ENCODE measurements at places on chromosomes 1 and 21.

DNA sequence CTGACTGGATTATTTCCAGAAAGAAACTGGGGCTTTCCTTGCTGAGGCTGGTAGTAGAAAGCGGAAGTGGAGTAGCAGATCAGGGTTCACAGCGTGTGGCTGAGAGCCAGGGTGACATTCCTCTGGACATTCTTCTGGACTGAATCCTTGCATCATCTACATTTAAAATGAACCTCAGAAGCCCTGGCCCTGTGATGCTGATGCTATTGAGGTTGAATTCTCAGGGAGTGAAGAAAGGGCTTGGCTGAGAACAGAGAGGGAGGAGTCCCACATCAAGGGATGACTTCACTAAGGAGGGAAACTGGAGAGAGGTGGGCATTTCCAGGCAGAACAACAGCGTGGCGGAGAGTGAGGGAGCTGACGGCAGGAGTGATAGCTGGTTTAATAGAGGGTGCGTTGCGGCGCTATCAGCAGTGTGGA lies 102.3 kb upstream of the LMO4 start:
- DNase-seq = peak; percentile 71

DNA sequence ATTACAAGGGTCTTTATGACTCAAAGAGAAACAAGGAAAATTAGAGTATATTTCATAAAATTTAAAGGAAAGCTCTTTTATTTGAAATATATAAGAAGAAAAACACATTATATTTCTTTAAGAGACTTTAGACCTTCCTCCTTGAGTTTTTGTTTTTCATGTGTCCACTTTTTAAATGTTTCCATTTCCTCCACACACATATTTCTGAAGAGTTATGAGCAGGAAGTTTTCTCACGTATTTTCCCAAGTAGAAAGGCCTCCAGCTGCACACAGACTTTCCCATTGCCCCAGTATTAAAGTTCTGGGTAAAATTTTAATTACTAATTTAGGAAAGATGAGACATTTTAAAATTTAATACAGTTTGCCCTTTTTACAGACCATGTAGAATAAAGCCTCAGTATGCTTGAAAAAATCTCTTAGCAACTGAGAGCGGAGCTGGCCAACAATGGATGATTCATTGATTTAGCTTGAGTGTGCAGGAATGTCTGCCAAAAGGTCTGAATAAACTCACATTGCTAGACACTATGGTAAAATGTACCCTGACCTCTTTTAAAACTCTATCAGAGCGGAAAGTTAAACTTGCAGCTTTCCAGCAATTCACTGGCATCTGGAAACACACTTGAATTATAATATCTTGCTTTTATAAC lies 57.9 kb downstream of the DDAH1 start:
- peak; percentile 77 for DNase-seq

DNA sequence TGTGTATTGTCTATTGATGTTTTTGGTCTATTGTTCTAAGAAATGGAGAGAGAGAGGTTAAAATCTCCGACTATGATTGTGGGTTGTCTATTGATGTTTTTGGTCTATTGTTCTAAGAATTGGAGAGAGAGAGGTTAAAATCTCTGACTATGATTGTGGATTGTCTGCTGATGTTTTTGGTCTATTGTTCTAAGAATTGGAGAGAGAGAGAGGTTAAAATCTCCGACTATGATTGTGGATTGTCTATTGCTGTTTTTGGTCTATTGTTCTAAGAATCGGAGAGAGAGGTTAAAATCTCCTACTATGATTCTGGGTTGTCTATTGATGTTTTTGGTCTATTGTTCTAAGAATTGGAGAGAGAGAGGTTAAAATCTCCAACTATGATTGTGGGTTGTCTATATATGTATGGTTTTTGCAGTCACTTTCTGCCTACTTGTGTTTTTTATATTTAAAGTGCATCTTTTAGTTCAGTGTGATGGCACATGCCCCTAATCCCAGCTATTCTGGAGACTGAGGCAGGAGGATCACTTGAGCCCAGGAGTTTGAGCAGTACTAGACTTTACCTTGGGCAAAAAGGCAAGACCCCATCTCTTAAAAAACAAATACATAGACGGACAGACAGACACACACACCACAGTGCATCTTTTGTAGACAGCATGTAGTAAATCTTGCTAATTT lies 16.2 kb downstream of the C1orf159 start:
- DNase-seq = no peak

DNA sequence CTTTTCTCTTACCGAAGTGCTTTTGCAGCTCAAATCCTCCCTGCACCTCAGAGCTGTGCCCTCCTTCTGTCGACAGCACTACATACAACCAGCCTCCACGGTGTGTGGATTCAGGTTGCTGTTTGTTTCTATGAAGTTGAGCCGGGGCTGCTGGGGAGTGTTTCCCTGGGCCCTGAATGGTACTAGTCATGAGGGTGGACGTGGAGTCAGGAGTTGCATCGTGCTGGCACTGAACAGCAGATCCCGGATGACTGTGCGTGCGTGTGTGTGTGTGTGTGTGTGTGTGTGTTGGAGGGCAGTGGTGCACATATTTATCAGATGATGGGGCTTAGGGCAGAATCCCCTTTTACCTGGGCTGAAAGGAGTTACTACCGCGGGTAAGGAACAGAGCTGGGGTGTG lies 47.0 kb downstream of the ACTL8 start:
- no peak for DNase-seq

- DNase-seq = no peak
Measured at GRCh38 chr1:235867903-235868469, 1.3 kb upstream of the LYST start.

DNA sequence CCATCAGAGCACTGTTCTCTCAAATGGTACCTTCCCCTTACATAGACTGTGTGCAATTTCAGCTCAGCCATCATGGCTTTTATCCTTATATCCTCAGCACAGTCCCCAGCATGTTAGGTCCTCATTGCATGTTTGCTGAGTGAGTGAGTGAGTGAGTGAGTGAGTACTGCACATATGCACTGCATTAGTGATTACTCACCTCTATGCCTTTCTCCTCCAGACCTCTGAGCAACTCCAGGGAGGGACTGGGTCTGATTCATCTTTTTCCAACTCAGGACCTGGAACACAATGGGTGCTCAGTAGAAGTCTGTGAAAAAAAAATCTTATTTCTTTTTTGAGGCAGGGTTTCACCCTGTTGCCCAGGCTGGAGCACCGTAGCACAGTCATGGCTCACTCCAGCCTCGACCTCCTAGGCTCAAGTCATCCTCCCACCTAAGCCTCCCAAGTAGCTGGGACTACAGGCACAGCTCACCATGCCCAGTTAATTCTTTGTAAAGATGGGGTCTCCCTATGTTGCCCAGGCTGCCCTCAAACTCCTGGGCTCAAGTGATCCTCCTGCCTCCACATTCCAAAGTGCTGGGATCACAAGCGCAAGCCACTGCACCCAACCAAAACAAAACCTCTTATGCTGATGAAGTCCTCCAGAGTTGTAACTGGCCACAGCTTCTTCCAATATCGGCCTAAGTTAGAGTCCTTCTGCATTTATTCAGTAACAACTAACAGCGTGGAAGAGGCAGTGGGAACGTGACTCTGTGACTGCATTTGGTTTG lies 23.7 kb downstream of the RNU5D-1 start:
- no peak for DNase-seq

- no peak for DNase-seq
Measured at GRCh38 chr21:41640748-41641509, 125.9 kb downstream of the RIPK4 start.

DNA sequence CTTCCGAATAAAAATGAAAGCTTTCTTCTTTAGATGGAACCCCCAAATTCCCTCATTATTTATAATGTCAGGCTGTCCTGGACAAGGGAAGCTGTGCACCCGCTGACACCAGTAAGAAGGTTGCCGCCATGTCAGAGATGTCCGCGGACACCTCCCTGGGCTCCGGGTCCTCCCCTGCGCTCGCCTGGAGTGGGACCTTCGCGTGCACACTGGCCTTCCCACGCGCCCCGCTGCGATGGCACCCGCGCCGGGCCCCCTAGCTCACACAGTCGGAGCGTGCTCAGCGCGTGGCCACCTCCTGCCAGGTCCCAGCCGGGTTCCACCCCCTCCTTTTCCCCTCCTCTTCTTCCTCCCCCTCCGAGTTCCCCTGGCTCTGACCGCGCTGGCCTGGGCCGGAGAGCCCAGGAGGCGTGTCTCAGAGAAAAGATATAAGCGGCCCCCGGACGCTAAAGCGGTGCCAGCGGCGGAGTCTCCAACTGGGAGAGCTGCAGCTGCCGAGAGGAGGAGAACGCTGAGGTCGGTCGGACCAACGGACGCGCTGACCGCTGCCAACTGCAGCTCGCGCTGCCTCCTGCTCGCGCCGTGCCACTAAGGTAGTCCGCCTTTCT lies at the start of gene G0S2:
Gene G0S2 (plus strand): TSS at position 456 of the 608 bp plus-strand sequence. CDS start 273 bp downstream, outside the sequence.
- peak; percentile 83 for DNase-seq

GRCh38 chr1:208314431-208314830 lies 70.2 kb upstream of the PLXNA2 start:
- no peak for DNase-seq

- no peak for DNase-seq
Measured at GRCh38 chr1:182791281-182792179, 2.0 kb downstream of the NPL start.

DNA sequence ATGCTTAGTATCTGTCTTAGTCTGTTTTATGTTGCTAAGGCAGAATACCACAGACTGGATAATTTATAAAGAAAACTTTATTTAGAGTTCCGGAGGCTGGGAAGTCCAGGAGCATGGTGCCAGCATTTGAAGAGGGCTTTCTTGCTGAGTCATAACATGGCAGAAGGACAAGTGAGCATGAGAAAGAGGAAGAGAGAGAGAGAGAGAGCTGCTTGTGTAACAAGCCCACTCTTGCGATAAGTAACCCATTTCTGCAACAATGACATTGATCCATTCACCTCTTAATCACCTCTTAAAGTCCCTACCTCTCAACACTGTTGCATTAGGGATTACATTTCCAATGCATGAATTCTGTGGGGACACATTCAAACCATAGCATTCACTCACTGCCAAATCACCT lies 11.7 kb upstream of the MYOCOS start:
- DNase-seq = no peak

- no peak for DNase-seq
Measured at GRCh38 chr1:159821171-159821867, 5.4 kb upstream of the SLAMF8 start.

DNA sequence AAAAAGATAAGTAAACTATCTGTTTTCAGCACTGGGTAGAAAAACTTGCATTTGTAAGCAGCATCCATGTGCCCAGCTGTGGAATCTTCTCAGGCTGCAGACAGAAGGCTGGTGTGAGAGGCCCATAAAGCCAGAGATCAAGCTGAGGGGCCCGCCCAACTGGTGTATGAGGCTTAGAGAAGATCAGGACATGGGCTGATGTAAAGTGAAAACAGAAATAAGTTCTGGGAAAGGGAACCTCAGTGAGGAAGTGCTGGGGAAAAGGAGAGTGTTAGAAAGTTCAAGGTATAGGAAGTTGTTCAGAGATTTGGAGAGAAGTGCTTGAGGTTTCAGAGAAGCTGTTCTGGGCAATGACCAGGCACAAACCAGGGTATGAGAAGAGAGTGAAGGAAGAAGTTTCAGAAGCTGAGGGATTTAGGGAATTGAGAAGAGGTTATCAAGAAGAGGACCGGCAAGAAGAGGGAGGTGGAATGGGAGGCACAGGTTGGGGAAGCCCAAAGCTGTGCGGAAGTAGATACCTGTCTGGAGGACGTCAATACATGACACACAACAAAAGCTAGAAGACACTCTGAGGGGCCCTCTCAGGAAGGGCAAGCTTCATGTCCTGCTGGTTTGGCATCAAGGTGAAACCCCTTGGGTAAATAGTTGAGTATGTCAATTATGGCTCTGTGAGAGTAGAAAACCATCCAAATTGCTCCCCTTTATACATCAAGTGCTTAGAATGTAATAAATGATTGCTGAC lies 2.7 kb upstream of the CD5L start:
- no peak for DNase-seq

- no peak for DNase-seq
Measured at GRCh38 chr1:171937938-171938337, 96.6 kb downstream of the DNM3 start.

GRCh38 chr1:106637566-106637965 lies 418.9 kb upstream of the PRMT6 start:
- DNase-seq = no peak

DNA sequence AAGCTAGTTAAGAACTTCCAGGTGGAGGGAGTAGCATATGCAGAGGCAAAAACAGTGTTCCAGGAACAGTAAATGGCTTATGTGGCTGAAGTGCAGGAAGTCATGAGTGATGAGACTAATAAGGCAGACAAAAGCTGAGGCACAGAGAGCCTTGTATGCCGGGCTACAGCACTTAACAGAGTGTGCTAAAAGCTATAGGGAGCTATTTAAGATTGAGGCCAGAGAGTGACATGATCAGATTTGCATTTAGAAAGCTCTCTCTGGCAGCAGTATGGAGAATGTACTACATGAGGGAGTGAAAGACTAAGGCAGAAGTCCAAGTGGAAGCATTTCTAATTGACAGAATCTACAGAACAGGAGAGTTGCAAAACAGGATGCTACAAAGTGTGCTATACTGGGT lies 38.6 kb downstream of the WASF2 start:
- no peak for DNase-seq

Measured in left hindlimb (tissue), 1 donor.